ENCODE measurements at places on chromosomes 3 and 15. TPM values are rescaled to one million over a fixed set of nuclear protein-coding genes. Genes with fewer than 3 reads are reported as not detected.

The ROBO1 gene
- total RNA-seq: 182 TPM

The SNTN gene
- not detected for total RNA-seq

The NRG4 gene
- 2.4 TPM for total RNA-seq

The SUSD5 gene
- total RNA-seq: 3.3 TPM

The WDR93 gene
- 1.5 TPM for total RNA-seq

- H3K36me3 ChIP-seq: no peaks in the 10 kb centered on the region
- peaks cover 14% of the 10 kb centered on the region for H3K4me1 ChIP-seq
- no peaks in the 10 kb centered on the region for H3K27me3 ChIP-seq
These were observed 380.2 kb downstream of the DIPK2A start for GRCh38 chr3:144351773-144352365.

- H3K27ac ChIP-seq: no peak overlapping the region
- DNase-seq: no peak
- H3K4me3 ChIP-seq: no peak overlapping the region
- H3K36me3 ChIP-seq: peaks cover 3% of the 10 kb centered on the region
These were observed 281.6 kb downstream of the CNTN6 start for GRCh38 chr3:1374471-1374870.

GRCh38 chr15:70067681-70068080 lies 30.0 kb downstream of the TLE3 start:
- H3K4me3 ChIP-seq: no peak overlapping the region
- DNase-seq: no peak
- H3K4me1 ChIP-seq: peaks cover 40% of the 10 kb centered on the region

Measured in type B pancreatic cell (in vitro differentiated cells).